Cerebellum (tissue), 4 donors: ENCODE measurements at places on chromosomes 13 and 19. TPM values are rescaled to one million over a fixed set of nuclear protein-coding genes. Genes with fewer than 3 reads are reported as not detected.

DNA sequence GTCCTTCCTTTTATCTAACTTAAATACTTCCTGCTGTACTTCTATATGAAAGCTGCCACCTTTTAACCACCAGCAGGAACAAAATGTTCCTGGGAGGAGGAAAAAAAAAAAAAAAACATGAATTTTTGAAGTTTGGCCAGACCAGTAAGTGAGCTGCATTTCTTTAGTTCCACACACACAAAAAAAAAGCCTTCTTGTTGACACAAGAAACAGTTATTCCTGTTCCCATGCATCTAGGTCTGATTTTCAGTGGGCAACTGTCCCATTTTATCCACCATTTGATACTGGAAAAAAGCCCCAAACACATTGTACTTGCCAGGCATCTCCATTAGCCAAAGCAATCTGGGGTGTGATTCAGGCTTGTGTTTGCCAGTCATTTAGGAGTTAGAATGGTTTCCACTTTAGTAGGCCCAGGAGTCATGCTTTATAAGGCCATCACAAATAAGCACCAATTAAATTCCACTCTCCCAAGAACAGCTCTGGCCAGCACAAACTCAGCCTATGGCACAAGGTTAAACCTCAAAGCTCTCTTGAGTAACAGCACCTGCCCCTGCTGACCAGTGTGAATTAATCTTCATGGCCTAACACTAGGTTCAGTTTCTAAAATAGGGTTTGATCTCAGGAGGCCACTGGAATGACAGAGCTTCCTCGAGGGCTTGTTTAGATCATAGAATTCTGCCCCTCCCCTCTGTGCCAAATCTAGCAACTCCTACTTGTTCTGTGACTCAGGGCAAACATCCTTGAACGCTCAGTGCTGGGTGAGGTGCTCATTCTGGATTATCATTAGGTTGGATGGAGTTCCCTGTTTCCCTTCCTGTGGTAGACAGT lies 67.1 kb downstream of the NUFIP1 start:
- no peak for DNase-seq

Gene CEACAM20
- not detected for total RNA-seq

Gene ZNF763
- total RNA-seq = 6.0 TPM

Gene PINLYP
- 7.7 TPM for total RNA-seq

DNA sequence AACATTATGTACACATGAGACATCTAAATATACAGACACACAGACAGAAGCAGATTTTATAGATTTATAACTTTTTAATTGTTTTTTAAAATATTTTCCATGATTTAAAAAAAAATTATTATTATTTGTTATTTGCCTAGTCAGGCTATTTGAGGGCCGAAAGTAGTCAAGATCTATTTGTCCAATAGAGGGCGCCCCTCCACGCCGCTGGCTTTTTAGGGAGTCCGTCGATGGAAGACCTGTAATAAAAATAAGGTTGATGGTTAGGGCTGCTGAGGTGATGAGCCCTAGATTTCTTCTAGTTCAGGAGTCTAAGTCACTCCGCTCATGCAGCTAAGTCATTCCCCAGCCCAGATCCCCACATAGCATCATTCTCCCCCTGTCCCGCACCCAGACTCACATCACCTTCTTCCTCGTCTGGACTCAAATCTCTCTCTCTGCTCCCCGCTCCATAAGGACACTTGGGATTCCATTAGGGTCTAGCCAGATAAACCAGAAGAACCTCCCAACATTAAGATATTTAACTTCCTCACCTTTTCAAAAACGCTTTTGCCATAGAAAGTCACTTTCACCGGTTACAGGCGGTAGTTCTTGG lies 33.9 kb upstream of the CEACAM21 start:
- DNase-seq = no peak

- DNase-seq = no peak
Measured at GRCh38 chr13:111510502-111511218, 190.2 kb downstream of the TEX29 start.

DNA sequence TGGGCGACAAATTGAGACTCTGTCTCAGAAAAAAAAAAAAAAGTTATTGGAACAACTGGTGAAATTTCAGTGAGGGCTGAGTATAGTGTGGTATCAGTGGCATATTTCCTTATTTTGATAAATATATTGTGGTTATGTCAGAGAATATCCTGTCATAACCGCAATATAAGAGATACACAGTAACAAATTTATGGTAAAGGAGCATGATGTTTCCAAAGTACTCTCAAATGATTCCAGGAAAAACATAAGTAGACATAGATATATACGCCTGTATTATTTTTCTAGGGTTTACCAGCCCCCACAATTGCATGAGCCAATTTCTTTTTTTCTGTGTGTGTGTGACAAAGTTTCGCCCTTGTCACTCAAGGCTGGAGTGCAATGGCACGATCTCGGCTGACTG lies 5.7 kb upstream of the C5AR1 start:
- no peak for DNase-seq

Gene ZNF729
- not detected for total RNA-seq

- no peak for DNase-seq
Measured at GRCh38 chr19:14480700-14481079, 5.5 kb upstream of the PTGER1 start.

Gene OVOL3
- not detected for total RNA-seq

Gene MTIF3
- 29.9 TPM for total RNA-seq

- no peak for DNase-seq
Measured at GRCh38 chr13:64765636-64766035, 2464.5 kb downstream of the PCDH9 start.
